Neural progenitor cell (in vitro differentiated cells): ENCODE measurements at places on chromosomes 1 and 21. TPM values are rescaled to one million over a fixed set of nuclear protein-coding genes. Genes with fewer than 3 reads are reported as not detected.

- DNase-seq = no peak
Measured at GRCh38 chr1:175394739-175395138, 202.2 kb upstream of the KIAA0040 start.

DNA sequence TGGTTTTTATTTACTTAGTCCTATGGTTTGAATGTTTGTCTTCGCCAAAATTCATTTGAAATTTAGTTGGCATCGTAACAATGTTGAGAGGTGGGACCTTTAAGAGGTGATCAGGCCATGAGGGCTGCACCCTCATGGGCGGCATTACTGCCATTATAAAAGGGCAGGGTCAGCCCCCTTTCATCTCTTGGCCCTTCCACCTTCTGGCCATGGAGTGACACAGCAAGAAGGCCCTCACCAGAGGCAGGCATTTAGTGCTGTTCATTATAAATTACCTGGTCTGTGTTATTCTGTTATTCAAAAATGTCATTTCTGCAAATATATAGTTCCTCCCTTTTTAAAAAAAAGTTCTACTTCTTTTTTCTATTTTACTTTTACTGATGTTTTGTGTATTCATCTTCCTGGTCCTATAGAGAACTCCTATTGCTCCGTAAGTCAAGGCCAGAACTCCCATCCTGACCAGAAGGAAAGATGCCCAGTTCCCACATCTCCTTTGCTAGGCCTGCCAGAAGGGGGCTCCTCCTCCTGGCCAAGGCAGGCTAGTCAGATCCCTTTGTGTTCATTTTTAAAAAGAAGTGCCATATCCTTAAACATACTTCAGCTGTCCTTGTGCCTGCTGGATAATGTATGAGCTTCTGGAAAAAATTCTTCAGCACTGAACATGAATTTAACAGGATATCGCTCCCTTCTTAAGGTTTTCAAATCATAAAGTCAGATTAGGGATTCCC lies 10.0 kb upstream of the LBR start:
- DNase-seq = peak; percentile 53

The HS2ST1 gene
- 21.1 and 33.2 TPM in 2 replicates for total RNA-seq

The LCE1A gene
- not detected in 2 replicates for total RNA-seq

DNA sequence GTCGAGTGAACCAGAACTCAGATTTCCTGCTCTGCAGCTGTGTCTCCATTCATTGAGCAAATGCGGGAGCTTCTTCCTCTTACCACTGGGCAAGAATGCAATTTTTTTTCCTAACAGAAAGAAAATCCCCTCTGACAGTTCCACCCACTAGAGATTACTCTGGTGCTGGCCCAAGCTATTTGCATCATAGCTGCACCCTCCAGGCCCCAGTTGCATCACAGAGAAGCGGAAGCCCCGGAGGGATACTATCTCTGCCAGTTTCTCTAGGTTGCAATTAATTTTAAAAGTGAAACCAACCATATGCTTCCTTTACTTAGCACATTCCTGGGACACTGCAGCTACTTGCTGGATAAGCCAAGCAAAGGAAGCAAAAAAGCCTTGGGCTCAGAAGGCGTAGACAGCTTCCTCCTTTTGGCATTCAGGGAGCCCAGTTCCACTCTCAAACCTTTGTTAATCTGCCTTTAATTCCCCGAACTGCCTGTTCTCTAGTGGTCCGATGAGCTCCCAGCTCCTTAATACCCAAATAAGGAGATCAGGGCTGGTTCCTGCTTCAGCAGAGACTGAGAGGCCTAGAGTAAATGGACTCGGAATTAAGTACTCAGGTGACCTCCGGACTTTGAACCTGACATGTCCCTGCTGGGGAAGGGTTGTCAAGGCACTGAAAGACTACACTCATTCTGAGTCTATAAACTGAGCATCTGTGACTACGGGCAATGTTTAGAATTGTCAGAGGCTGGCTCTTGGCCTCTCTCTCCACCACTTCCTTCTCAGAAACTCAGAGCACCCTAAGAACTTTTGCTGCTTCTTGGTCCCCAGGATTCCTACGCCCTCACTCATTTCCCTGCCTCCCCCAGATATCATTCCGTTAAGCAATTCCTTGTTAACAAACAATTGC lies 72.5 kb upstream of the TNFSF18 start:
- peak; percentile 65 for DNase-seq
